ENCODE measurements at places on chromosomes 11 and 22.

DNA sequence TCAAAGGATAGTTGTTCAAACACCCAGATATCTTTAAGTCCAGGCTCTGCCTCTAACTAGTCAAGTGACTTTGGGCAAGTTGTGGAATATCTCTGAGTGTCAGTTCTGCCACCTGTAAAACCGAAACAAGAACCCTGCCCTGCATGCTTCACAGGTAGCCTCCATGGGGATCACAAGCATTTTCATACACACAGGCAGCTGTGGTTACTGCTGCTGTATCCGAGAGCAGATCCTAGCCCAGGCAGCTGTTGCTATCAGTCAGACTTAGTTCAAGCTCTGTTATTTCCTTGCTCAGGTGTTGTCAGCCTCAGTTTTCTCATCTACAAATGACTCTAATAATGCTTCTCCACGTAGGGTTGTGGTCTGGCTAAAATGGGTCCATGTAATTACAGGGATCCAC lies 6.5 kb upstream of the RASD2 start:
- no peak for DNase-seq

DNA sequence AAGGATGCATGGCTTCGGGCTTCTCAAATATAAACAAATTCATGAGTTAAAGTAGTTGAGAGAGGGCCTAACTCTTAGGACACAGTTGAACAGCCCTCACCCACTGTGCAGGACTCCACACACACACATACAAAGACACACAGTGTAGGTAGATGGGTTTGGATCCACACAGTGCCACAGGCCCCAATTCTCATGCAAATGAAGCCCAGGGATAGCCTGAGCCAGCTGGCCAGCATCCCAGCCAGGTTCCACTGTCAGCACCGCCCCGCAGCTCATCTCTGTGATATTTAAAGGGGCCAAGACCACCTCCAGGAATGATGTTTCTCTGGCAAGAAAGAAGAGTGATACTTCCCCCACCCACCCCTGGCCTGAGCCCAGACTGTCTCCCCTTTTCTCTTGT lies 11.7 kb downstream of the SLC35C1 start:
- no peak for DNase-seq

DNA sequence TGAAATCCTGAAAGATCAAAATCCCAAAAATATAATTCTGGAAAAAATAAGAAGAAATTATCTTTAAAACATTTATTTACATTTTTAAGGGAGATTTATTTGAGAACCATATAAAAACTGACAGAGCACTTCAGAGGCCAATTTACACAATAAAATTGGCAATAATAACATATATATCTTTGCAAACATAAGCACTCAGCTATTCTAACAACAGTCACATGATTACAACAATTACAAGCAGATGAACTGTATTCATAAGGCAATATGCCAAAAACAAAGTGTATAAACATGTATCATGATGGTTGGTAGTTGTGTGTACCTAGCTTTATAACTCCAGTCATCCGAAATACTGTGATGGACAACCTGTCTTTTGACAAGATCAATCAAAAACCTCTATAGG lies 17.7 kb upstream of the RASSF10 start:
- no peak for DNase-seq

DNA sequence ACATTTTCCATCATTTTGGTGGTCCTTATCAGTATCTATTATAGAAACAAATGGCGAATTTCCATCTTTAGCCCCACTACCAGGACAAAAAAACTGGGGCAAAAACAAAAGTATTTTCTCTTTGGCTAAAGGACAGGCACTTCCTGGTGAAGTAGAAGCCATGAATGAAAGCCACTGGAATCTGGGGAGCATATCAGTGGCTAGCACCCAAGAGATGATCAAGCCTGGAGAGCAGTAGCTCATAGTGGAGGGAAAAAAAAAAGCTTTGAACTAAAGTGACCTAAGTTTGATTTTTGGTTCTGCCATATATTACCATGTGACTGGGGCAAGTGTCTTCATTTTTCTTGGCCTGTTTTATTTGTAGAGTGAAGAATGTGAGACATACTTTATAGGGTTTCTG lies 272.3 kb downstream of the GUCY1A2 start:
- DNase-seq = no peak

DNA sequence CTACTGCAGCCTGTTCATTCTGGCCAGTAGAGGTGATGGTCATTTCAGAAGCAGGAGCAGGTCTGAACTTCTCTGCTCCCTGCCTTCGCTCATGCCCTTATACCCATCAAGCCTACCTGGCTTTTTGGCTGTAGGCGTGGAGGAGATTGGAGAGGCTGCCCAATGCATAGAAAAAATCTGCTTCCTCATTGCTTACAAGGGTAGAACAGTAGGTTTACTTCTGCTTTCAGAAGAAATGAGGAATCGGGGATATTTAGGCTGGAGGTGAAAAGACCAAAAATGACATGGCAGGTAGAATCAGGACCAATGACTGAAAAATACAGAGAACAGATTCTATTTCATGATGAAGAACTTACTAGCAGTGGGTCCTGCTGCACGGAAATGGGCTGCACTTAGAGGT lies 72.9 kb upstream of the YWHAH start:
- no peak for DNase-seq

DNA sequence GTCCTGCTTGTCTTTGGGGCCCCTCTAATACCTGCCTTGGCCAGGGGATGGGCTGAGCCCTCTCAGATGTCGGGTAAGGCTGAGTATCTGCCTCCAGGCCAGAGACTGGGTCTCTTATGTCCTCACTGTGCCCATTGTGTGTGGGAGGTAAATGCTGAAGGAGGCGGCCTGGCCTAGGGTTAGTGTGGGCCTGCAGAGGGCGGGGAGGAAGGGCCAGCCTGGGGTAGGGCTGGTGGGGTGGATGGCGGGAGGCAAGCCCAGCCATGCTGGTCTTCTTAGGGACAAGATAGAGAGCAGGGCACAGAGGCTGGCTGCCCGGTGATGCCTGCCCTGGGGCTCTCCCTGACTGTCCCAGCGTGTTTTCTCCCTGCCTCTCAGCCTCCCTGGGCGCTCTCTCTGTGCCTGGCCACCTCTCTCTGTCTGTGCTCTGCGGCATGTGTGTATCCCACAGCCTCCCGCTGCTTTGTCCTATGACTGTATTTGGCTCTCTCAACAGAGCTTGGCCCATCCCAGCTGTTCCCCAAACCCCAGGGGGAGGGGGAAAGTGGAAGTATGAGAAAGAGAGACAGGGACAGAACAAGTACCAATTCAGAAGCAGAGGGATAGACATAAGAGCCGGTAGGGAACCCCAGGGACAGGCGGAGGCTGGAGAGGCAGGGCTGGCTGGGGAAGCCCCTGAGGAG lies 57.0 kb downstream of the PDE2A start:
- no peak for DNase-seq

DNA sequence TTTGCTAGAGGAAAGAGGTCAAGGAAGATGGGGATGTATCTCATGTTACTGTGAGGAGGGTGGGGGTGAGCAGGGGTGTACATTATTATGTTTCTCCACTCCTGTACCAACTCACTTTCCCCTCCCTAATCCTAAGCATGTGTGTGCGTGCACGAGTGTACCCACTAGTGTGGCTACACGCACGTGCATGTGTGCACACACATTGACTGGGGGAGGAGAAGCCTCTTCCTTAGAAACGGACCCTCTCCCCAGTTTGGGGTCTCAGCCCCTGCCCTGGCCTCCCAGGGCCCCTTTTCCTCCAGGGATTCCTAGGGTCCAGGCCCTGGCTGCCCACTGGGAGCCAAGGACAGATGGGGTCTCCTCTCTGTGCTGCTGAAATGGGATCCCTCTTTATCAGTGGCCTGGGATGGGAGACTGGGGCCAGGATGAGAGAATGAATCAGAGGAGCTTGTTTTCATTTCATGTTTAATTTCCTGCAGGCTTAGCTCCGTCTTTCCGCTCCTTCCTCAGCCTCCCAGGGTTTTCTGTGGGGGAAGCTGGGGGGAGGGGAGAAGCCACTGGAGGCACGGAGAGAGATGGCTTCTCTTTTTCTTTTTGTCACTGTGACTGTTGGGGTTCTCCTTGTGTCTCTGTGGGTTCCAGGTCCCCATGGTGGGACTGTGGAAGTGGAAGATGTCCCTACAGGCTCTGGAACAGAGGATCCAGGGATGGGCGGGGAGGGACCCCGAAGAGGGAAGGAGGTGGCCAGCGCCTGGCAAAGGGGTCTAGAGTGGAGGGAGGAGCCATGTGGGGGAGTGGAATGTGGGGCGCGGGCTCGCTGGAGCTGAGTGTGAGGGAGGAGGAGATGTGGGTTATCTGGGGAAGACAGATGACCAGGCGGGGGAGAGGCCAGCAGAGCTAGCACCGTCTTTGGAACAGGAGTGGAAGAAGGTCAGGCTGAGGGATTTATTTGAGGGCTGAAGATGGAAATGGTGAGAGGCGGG lies 40.3 kb downstream of the ALX4 start:
- no peak for DNase-seq

All from GM12864 (cell line).